Activated CD8-positive, alpha-beta T cell treated with anti-CD3 and anti-CD28 coated beads, Interleukin-2, amount 10 ng/mL, durations not matched to agents 7 days and 5 days (primary cell): ENCODE measurements at places on chromosomes 12 and 14. TPM values are rescaled to one million over a fixed set of nuclear protein-coding genes. Genes with fewer than 3 reads are reported as not detected.

- no peaks in the 10 kb centered on the region for H3K4me1 ChIP-seq
- no peaks in the 10 kb centered on the region for H3K36me3 ChIP-seq
- H3K27ac ChIP-seq: no peak overlapping the region
- peaks cover 9% of the 10 kb centered on the region for H3K27me3 ChIP-seq
- no peak for DNase-seq
Observed at GRCh38 chr12:90991952-90992465, 12.8 kb downstream of the EPYC start.

DNA sequence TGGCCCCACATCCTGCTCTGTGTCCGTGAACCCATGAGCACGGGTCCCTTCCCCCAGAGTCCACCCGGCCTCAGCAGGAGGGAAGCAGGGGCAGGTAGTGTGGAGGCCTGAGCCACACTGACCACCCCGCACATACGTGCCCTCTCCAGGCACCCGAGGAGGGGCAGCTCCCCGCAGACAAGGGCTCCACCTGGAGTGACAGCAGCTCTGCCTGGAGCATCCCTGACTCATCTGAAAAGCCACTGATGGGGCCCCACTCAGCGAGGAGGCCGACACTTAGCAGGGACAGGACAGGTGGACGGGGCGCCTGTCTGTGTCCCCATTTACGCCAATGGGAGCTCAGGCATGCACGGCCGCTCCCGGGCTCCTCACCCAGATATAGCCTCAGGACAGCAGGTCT is 237.6 kb upstream of the SFSWAP start:
- H3K27ac ChIP-seq: no peak overlapping the region
- peaks cover 7% of the 10 kb centered on the region for H3K4me1 ChIP-seq

DNA sequence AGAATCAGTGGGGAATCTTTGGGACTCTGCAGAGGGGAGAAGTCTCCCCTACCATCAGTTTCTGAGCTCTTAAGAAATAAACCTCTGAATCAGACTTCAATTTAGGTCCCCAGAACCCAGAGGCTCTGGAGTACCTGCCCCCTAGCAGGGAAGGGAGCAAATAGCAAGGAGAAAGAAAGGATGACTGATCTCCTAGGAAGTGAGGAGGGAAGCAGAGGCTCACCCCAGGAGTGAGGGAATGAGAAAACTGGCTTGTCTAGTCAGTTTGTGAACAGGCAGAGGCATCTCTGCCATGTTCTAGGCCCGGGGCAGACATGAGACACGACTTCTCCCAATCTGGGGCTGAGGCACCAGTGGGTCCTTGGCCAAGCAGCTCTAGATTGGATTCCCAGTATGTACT is 24.3 kb upstream of the SMUG1 start:
- no peak overlapping the region for H3K27ac ChIP-seq
- H3K4me1 ChIP-seq: peaks cover 38% of the 10 kb centered on the region
- H3K4me3 ChIP-seq: no peak overlapping the region
- DNase-seq: no peak

The SYNE3 gene
- 91.5 TPM for total RNA-seq

GRCh38 chr14:98798099-98798498 is 473.9 kb downstream of the BCL11B start:
- H3K27ac ChIP-seq: no peak overlapping the region
- no peaks in the 10 kb centered on the region for H3K27me3 ChIP-seq
- no peak overlapping the region for H3K4me3 ChIP-seq
- no peak for DNase-seq
- no peaks in the 10 kb centered on the region for H3K4me1 ChIP-seq

GRCh38 chr14:91545946-91546716 is 36.0 kb upstream of the PPP4R3A start:
- DNase-seq: no peak
- peaks cover 3% of the 10 kb centered on the region for H3K36me3 ChIP-seq
- H3K4me3 ChIP-seq: no peak overlapping the region

DNA sequence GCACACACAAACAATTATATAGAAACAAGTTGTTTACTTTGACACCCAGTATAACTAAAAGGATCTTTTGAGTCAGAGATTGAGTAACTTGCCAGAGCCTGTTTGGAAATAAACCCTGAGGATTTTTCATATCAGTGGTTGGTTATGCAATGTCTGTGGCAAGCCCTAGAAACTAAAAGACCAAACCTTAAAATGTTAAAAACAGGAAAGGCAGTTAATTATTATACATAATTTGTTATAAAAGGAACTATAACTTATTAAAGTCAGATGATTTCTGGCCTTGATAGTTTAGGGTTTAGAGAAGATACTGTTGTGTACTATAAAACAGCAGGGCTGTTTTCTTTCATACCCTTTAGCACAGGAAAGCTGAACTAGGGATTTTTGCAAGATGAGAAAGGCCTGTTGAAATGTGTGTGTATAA is 44.1 kb downstream of the PSEN1 start:
- no peak overlapping the region for H3K4me3 ChIP-seq
- no peak for DNase-seq
- peaks cover 11% of the 10 kb centered on the region for H3K36me3 ChIP-seq
- H3K4me1 ChIP-seq: peaks cover 3% of the 10 kb centered on the region
- no peak overlapping the region for H3K27ac ChIP-seq

DNA sequence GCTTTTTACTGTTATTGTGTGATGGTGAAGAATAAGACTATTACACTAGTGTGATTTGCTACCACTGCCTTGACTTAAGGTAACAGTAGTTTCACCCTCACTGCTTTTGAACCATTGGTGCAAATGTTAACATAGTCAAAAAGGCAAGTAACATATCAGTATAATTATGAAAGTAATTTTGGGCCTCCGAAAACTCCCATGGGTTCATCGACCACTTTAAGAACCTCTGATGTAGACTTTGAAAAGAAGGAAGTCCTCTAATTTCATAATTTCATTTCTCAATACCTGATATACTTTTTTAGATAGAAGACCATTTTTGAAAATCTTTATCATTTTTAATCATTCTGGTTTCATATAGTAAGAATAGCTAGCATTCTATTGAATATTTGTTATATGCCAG is 57.7 kb downstream of the ETNK1 start:
- H3K4me1 ChIP-seq: peaks cover 16% of the 10 kb centered on the region
- H3K27ac ChIP-seq: no peak overlapping the region
- no peak overlapping the region for H3K4me3 ChIP-seq
- peaks cover 46% of the 10 kb centered on the region for H3K36me3 ChIP-seq

The ADAM21 gene
- not detected for total RNA-seq
